Dermis blood vessel endothelial cell (primary cell): ENCODE measurements at places on chromosomes 7 and 10.

GRCh38 chr10:47401874-47402640, 18.0 kb upstream of the ZNF488 start:
- peak; percentile 6 for DNase-seq

- no peak for DNase-seq
Measured at GRCh38 chr10:62308101-62308500, 39.5 kb upstream of the RTKN2 start.

GRCh38 chr10:132098539-132099388, 33.0 kb downstream of the JAKMIP3 start:
- DNase-seq = no peak

- no peak for DNase-seq
Measured at GRCh38 chr10:108404155-108404554, 1239.6 kb upstream of the SORCS1 start.

- no peak for DNase-seq
Measured at GRCh38 chr10:44969854-44970253, 8.8 kb downstream of the DEPP1 start.

DNA sequence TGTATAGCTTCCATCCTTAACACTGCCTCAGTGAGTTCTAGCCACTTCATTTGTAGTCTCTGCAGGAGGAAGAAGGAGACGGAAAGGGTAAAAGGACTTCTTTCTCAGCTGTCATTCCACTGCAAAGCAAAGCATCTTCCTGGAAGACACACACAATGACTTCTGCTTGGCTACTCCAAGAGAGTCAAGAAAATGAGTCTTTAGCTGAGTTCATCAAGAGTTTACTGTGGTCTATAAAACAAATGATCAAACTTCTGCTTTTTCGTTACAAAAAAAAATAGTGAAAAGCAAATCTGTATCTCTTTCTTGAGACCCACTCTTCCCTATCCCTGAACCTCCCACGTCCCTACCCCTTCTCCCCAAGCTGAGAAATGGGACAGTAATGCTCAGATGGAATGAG, 205.0 kb upstream of the AHR start:
- DNase-seq = no peak

DNA sequence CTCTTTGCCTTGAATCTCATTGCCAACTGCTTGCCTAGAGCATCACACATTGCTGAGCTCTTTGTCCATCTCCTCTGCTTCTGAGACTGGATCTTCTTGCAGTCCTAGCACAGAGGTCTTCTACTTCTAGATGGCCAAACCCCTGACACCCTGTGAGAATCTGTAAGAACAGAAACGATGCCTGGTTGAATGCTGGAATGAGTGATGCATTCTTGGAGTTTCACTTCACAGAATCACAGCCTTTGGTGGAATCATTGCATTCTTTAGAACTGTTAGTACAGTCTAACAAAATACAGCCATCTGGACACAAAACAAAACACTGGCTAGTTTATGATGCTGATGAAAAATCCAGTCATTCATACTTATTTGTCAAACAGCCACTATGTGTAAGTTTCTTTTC, 141.7 kb upstream of the ITGB1 start:
- DNase-seq = no peak

- DNase-seq = no peak
Measured at GRCh38 chr10:101330231-101330630, 23.7 kb upstream of the BTRC start.

GRCh38 chr7:128835790-128836641, 5.8 kb downstream of the FLNC start:
- DNase-seq = no peak

GRCh38 chr7:88835147-88835728, 39.7 kb upstream of the TEX47 start:
- DNase-seq = peak; percentile 59

DNA sequence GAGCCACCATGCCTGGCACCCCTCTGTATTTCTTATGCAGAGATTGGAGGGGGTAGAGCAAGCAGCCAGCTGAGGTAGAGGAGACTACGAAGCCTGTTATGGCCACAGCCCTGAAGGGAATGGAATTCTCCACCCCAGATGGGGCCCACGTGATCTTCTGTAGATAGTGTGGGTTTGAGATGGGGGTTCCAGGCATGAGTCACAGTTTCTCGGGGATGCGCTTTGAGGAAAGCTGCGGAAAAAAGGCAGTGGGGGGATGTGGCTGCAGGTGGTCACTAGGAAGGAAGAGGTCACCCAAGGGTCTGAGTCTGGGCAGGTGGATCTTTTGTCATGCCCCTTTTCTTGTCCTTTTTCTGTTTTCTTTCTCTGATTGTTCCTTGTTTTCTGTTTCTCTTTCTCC, 11.5 kb downstream of the FAM131B start:
- no peak for DNase-seq

- no peak for DNase-seq
Measured at GRCh38 chr7:100221231-100221718, 1.5 kb downstream of the PVRIG start.

DNA sequence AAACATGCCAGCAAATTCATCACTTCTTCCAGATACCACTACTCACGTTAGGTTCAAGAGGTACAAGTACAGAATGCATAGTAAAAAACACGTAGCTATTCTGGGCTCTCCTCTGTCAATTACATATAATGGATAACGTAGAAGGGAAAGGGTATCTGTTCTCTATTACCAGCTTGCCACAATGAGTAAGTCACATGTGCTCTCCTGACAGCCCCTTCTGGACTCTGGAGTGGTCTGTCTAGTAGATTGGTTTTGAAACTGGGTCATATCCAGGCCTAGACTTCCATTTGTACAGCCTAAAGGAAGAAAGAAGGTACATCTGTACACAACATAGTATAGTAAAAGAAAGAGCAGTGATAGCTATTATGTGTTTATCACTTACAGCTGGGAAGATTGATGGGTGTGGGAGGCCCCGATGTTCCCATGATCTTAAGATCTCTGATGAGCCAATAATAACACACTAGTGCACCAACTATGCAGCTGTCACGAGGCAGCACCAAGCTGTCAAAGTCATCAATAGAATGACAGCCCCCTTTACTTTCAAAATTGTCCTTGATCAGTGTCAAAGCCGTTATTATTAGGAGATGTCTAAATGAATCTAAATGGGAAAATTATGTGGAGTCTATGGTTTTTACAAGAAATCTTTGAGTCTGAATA, 161.9 kb upstream of the AGK start:
- DNase-seq = no peak

GRCh38 chr7:4805984-4806300, 30.5 kb downstream of the AP5Z1 start:
- no peak for DNase-seq

- DNase-seq = no peak
Measured at GRCh38 chr10:61337741-61338140, 115.4 kb downstream of the TMEM26 start.

DNA sequence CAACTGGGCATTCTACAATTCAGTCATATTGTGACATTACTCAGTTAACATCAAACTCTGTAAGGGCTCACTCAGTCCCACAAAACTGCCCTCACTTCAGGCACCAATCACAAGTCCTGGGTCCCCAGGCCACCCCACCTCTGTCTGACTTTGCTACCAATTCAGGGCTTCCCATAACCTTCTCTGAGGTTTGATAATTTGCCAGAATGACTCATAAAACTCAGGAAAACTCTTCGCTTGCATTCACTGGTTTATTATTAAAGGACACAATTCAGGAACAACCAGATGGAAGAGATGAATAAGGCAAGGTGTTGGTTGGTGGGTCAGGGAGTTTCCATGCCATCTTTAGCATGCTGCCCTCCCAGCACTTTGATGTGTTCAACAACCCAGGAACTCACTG, 41.3 kb downstream of the AVL9 start:
- DNase-seq = peak; percentile 90

DNA sequence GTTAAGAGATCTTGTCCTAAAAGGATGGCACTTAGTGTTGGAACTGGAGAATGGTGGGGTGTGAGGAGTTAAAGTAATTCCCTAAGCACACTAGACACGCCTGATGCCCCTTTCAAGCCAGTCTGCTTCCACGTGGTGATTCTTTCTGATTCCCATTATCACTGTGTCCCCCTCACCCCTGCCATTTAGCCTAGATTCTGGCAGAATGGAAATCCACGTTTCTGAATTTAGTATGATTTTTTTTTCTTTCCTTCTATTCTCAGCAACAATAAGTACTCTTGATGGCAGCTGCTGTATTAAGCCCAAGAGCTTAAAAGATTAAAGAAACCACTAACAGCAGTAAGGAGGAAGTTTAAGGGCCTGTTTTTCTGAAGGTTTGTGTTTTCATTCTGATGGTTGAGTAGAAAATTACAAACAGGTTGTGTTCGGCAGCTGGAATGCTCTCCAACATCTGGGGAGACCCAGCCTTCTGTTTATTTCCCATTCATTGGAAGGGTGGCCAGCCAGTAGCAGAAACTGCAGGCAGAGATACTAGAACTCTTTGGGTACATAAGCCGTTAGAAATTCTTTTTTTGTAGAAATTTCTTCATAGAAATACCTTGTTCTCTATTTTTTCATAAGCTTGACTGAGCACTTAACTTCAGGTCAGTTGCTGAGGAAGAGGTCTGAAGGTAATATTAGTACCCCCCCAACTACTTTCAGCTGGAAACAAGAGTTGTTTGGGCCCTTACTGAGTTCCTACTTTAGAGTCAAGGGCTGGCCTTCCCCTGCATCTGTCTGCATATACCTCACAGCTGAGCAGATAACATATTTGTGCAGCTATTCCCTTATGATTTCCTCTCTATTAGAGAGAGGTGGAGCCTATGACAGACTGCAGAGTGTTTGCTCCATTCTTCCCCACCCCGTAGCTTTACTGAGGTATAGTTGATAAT, 355.1 kb downstream of the AUTS2 start:
- DNase-seq = no peak

GRCh38 chr7:100247152-100247757, 27.5 kb downstream of the PVRIG start:
- DNase-seq = peak; percentile 25

DNA sequence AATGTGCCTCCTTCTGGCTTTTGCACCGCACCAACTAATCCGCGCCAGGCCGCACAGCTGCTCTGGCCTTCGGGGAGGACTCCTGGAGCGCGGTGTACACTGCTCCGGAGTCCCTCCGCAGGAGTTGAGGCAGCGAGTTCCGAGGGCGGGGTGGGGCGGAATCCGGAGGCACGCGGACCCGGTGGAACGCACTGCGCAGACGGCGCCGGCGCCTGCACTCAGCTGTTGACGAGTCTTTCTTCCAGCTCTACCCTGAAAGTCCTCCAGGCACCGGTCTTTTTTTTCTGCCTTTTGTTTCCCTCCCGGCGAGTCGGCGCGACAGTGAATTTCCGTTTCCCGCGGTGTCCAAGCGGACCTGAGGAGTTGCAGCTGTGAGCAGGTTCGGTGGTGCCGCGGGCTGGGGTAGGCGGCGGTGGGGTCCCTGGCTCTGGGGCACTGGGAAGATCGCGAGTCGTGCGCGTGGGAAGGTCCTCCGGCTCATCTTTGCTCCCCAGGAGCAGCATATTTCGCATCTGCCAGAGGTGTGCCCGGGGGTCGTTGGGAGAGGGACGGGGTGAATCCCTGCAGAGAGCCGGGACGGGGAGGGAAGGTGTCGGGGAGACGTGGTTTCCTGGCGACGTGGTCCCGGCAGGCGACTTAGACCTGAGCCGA, 44.1 kb downstream of the SFTPD start:
- DNase-seq = peak; percentile 74

GRCh38 chr7:71210220-71210619, 78.3 kb downstream of the GALNT17 start:
- DNase-seq = no peak

DNA sequence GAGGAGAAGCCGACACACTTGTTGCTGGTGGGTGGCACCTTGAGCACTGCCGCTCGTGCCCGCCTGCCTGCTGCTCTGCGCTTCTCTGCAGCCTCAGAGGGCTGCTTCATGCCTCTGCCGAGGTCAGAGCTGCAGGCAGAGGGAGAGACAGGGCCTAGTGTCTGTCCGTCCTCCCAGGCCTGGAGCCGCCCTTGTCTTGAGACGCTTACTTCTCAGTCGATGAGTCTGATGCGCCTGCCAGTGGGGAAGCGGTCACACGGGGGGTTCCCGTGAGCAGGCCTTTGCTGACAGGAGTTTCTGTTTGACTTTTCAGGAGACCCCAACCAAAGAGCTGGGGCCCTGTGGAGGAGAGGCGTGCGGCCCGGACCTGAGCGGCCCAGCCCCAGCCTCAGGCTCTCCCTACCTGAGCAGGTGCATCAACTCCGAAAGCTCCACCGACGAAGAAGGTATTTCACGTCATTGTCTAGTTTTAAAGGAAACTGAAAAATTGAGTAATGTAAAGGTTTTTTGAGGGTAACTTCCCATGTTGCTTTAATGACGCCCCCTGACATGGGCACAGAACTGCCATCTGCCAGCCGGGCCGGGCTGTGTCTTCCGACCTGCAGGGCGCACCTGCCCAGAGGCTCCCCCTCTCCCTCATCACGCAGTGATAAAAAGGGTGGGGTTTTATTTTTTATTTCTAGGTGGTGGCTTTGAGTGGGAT, 7.8 kb upstream of the BHLHA15 start:
- DNase-seq = no peak

GRCh38 chr10:26044141-26044749, 110.2 kb downstream of the MYO3A start:
- DNase-seq = no peak

GRCh38 chr7:142391191-142391992, 133.5 kb upstream of the PRSS58 start:
- no peak for DNase-seq

DNA sequence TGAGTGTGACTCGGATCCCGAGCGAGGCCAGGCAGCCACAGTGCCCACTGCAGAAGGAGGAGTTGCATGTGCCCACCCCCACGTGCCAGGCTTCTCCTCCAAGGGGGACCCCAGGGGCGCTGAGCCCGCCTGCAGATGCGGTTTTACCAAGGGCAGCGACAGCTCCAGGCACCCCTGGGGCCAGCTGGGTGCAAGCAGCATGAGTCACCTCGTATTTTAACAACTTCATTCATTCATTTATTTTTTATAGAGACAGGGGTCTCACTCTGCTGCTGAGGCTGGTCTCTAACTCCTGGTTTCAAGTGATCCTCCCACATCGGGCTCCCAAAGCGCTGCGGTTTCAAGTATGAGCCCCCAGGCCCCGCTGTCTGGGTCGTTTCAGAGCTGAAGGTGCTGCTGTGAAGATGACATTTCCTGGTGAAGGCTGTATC, 1.3 kb upstream of the FOXL3 start:
- no peak for DNase-seq

DNA sequence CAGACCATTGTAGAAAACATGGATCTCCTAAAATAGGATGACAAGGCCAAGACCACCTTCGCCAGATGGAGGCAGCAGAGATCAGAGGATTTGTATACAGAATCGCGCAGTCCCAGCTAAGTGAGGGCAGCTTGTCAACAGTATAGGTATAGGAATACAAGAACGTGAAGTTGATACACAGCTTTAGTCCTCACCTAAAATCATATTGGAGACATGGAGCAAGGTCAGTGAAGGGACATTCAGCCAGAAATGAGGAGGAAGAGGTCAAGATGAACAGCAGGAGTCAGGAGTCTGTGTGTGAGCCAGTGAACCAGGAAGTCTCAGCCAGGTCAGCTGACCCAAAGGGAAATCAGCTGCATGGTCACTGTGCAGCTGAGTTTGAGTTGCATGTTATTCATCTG, 263.4 kb upstream of the PRKCQ start:
- peak; percentile 5 for DNase-seq
